ENCODE measurements at places on chromosomes 13 and 19.
A peak's percentile ranks its signal among the peaks of the same experiment; 100 is the strongest.

GRCh38 chr19:30743011-30743410, 370.8 kb downstream of the ZNF536 start:
- no peak for DNase-seq

GRCh38 chr19:49069026-49069425, 3.5 kb downstream of the KCNA7 start:
- DNase-seq, result no peak

DNA sequence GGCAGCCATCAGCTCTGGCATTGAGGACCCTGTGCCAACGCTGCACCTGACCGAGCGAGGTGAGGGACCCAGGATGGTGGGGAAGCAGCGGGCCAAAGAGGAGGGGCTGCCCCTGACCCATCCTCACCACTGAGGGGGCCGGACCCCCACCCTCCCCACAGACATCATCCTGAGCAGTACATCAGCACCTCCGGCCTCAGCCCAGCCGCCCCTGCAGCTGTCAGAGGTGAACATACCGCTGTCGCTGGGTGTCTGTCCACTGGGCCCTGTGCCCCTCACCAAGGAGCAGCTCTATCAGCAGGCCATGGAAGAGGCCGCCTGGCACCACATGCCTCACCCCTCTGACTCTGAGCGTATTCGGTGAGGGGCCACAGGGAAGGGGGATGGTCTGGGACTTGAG, 7.3 kb downstream of the LENG1 start:
- DNase-seq, result no peak

DNA sequence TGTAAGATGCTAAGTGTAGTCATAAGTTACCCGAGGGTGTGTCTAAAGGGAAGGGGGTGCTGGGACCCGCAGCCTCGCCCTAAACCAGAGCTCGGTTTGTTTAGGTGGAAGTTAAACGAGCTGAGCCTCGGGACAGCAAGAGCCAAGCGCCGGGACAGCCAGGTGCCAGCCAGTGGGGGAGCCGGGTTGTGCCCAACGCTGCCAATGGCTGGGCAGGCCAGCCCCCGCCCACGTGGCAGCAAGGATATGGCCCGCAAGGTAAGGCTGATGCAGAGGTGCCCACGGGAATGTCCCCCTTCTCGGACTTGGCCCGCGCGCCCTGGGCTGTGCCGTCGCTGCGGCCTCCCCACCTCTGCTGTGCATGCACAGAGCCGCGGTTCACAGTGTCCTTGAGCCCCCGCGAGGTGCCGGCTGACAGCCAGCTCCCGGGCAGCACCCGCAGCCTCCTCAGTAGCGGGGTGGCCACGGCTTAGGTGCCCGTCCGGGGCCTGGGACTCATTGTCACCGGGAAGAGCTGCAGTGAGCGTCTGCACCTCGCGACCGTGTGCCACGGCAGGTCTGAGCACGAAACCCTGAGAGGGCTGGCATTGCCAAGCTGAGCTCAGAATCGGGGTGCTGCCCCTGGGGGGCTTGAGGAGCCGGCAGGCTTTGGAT, 9.3 kb upstream of the RPS15 start:
- DNase-seq, result no peak

DNA sequence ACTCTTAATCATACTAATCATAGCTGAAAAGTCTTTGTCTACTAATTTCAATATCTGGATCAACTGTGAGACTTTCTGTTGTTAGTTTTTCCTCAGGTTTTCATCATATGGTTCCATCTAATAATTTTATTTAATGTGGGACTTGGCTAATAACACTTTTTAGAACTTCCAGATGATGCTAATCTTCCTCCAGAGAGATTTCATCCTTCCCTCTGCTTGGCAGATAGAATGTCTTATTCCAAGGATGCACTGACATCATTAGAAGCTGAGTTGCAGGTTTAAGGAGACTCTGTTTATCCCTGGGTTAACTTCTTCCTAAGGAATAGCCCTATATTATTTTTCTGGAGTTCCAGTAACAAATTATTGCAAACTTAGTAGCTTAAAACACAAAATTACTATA, 325.6 kb downstream of the COG6 start:
- DNase-seq, result no peak

DNA sequence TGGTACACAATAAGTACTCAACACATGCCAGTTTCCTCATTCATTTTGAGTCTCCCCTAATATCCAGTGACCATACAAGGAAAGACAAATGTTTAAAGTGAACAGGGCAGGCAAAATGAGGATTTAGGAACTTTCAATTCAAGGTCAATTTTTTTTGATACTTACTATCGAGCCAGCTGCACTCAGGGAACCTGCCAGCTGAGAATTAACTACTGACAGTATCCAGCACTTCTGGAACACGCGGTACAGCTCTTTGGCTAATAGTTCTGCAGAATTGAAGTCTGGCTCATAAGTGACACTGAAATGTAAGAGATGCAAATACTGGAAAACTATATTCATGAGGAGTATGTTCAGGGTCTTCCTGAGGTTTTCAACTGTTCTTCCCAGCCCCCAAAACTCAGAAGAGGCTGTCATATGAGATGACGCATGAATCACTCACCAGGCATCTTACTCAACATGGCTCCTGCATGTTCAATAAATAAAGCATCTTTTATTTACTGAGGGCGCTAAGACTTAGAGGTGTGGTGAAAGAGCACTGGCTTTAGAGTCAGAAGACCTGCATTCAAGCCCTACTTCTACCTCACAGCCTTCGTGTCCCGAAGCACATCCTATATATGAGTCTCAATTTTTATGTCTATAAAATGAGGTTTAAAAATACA, 25.6 kb downstream of the RUBCNL start:
- DNase-seq, result no peak

DNA sequence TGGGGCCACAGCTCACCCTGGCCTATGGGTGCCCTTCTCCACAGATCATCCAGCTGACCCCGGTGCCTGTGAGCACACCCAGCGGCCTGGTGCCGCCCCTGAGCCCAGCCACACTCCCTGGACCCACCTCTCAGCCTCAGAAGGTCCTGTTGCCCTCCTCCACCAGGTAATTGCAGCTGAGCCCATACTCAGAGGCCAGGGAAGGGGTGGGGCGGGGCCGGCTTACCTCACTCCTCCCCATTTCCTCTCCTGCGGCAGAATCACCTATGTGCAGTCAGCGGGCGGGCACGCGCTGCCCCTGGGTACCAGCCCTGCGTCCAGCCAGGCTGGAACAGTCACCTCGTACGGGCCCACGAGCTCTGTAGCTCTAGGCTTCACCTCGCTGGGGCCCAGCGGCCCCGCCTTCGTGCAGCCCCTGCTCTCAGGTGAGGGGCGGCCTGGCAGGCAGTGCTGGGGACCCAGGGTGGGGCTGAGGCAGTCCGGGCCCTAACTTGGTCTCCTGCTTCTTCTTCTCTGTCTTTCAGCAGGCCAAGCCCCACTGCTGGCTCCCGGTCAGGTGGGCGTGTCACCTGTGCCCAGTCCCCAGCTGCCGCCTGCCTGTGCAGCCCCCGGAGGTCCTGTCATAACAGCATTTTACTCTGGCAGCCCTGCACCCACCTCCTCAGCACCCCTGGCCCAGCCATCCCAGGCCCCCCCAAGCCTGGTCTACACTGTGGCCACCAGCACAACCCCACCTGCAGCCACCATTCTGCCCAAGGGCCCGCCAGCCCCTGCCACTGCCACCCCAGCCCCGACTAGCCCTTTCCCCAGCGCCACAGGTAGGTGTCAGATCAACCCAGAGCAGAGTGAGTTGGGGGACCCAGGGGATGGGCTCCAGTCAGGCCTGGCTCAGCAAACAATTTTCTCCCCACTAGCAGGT, 9.6 kb upstream of the PRR19 start:
- DNase-seq, result no peak

- DNase-seq, result no peak
These were observed 29.2 kb downstream of the NLRP5 start for GRCh38 chr19:56015756-56016155.

GRCh38 chr19:13100031-13100588, 2.5 kb downstream of the LYL1 start:
- no peak for DNase-seq

DNA sequence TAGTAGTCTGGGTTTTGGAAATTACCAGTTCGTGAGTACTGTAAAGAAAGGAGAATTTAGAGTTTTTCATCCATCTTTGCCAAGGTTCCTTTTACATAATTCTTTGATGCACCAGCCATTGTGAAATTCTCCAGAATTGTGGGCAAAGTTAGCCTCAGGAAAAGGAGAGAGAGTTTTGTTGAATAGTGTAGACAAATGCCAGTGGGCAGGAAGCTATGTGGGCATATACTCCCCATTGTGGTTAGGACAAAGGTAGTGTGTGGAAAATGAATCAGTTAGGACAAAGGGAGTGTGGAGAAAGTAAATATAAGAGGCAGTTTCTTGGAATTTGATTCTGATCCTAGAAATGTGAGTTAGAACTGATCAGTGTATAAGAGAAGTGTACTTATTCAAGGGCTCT, 67.9 kb downstream of the PCCA start:
- no peak for DNase-seq

- no peak for DNase-seq
These were observed 54.6 kb upstream of the MYO16 start for GRCh38 chr13:108574856-108575255.

DNA sequence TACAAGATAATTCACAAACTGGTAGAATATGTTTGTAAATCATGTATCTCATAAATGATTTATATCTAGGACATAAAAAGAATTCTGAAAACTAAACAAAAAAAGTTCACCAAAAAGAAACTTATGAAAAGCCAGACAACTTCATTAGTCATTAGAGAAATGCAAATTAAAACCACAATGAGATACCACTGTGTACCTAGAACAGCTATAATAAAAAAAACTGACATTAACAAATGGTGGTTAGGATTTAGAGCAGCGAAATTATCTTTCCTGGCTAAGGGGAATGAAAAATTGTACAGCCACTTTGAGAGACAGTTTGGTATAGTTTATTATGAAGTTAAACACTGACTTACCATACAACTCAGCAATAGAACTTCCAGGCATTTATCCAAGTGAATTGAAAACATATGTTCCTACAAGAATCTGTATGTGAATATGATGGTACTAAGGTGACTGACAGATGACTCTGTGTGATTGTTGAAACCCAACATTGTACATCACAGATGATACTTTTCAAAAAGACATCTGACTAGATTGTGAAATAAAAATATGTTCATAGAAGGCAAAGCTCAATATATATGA, 41.8 kb downstream of the UGGT2 start:
- DNase-seq, result no peak

DNA sequence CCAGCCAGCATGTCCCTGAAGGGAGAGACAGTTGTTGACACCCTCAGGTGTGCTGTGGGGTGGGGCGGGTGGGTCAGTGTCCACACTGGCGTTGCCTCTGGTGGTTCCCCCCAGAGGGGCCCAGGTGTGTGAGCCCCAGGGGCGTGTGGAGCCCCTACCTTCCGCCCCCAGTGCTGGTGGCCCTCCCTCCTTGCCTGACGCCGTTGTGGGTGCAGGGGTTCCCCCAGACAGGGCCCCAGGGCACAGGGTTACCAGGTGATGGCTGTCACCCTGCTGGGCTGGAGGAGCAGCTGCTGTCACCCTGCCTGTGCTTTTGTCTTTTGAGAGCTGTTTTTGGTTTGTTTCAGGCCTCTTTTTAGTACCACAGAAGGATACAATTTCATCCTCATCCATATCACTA, 27.2 kb downstream of the ATP4B start:
- DNase-seq, result no peak

- no peak for DNase-seq
These were observed 149.1 kb downstream of the TM9SF2 start for GRCh38 chr13:99650410-99650809.

DNA sequence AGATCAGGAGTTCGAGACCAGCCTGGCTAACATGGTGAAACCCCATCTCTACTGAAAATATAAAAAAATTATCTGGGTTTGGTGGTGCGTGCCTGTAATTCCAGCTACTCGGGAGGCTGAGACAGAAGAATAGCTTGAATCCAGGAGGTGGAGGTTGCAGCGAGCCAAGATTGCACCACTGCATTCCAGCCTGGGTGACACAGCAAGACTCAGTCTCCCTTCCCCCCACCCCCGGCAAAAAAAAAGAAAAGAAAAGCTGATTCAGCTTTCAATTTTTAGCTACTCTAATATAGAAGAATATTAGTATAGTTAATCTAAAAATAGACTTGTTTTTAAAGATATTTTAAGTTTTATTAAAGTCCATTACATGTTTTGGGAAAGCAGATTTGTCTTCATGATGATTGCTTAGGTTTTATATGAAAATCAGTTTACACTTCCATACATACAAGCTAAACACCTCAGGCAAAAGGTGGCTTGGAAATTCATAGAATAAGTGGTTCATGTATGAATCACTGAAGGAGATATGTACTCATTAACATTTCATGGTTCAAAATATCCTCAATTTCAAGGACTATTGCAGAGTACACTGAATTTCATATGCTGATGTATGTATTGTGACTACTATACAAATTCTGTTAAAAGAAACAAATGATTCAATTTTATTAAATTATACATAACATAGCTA, 165.2 kb downstream of the TDRD3 start:
- no peak for DNase-seq

DNA sequence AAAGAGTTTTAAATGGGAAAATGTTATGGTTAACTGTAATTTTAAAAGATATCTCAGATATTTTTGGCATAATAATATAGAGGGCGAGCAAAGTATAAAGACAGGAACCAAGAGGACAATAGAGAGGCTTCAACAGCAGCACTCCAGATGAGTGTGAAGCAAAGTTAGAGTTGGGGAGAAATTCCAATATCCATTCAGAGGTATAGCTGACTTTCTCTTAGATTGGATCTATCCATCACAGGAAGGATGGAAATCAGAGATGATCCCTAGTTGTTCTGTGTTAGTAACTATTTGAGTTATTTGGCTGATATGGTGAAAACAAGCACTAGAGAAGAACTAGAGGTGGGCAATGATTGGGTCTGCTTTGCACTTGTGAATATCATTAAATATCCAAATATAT, 786.0 kb upstream of the KLHL1 start:
- DNase-seq, result no peak

DNA sequence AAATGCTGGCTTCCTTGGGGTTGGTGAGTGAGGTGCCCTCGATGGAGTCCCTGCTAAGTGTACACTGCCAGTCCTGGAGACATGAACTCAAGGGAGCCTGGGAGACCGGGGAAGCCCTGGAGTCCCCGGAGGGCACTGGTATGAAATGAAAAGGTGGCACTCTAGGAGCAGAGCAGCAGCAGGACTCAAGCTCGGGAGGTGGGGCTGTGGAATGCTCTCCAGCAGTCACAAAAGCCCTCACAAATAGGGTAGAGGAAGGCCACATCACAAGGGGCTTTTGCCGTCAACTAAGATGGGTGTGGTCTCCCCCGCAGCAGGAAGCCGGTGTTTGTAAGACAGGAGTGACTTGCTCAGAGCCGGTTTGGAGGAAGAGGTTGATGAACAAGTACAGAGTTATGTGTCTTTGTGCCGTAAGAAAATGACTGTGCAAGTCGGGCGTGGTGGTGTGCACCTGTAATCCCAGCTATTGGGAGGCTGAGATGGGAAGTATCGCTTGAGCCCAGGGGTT, 19.3 kb downstream of the CCNE1 start:
- DNase-seq, result peak; percentile 58
